MM.1S (cell line): ENCODE measurements at places on chromosomes 3 and 15.

GRCh38 chr3:4821975-4822374 lies 157.3 kb upstream of the BHLHE40 start:
- DNase-seq, result no peak

DNA sequence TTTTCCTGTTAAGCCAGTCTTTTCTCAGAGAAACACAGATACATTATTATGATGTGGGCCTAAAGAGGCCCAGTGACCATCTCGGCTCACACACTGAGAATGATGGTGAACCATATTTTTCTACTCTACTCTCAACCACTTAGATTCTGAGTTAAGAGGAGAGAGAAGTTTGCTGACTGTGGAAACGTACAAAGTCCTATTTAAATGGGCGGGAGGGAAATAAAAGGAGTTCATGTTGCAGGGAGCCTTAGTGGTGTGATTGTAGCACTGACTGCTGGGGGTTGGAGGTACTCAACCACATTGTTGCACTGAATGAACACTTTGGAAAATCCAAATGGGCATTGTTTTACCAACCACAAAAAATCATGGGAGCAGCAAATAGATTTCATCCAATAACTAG lies 51.0 kb downstream of the ATP8B4 start:
- no peak for DNase-seq

GRCh38 chr3:16050641-16051467 lies 123.6 kb upstream of the GALNT15 start:
- no peak for DNase-seq

DNA sequence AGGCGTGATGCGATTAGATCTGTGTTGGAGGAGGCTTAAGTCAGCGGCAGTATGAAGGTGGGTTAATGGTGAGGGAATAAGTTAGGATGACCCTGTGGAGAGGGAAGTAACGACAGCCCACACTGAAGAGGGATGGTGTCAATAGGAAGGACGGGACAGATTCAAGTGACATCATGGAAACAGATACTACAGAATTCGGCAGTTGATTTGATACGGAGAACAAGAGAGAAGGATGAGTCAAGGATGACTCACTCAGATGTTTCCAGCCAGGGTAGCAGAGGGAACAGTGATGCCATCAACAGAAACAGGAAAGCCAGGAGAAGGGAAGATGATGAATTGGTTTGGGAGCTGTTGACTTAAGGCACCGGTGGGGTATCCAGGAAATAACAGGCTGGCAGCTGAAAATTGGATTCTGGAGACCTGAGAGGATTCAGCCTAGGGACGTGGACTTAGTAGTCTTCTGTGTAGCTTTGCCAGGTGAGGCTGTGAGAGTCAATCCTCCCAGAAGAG lies 38.0 kb downstream of the SHC4 start:
- no peak for DNase-seq

DNA sequence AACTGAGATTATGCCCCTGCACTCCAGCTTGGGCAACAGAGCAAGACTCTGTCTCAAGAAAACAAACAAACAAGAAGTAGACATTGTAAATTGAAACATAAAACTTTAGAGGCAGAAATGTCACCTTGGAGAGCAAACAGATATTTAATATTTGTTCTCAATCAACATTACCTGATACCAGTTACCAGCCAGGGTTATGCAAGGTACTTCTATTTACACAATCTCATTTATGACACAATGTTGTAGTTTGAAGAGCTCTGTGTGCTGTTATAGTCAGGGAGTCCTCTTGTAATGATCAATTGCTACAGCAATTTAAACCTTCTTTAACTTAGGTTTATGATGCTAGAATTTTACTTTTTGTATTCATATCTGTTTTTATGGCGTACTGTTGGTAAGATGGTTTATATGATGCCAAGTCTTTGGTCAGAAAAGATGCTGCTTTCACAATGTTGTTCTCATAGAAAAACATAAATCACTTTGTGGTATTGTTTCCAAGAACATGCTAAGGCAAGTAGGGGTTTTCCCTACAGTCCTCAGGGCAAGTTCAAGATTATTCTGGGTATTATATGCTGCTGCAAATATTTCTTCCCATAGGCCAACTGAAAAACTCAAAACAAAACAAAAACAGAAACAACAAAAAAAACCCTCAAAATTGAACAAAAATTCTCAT lies 173.5 kb downstream of the TNIK start:
- peak; percentile 68 for DNase-seq

DNA sequence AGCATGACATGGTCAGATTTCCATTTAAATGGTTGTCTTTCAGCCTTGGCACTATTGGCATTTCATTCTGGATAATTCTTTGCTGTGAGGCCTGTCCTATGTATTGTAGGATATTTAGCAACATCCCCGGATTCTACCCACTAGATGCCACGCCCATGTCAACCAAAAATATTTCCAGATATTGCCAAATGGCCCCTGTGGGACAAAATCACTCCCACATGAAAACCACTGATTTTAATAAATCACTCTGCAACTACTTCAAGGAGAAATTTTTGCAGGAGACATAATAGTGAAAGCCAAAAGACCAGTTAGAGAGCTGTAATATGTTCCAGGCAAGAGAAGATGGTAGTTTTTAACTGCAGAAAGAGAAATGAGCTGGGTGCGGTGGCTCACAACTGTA lies 55.9 kb upstream of the RARB start:
- DNase-seq, result no peak

DNA sequence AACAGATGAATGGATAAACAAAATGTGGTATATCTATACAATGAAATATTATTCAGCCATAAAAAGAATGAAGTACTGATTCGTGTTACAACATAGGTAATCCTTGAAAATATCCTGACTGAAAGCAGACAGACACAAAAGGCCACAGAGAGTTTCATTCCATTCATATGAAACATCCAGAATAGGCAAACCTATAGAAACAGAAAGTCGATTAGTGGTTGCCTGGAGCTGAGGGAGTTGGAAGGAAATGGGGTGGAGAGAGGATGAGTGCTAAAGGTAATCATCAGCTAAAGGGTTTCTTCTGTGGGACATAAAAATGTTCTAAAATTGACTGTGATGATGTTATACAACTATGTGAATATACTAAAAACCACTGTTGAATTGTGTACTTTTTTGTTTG lies 22.9 kb downstream of the FOXP1 start:
- DNase-seq, result no peak
